Activated CD4-positive, alpha-beta T cell treated with anti-CD3 and anti-CD28 coated beads, Interleukin-2, amount 50 U/mL, for 48 hours (primary cell): ENCODE measurements at places on chromosomes 1 and 21.

GRCh38 chr1:2438038-2438437, 25.7 kb upstream of the PEX10 start:
- DNase-seq, result no peak

DNA sequence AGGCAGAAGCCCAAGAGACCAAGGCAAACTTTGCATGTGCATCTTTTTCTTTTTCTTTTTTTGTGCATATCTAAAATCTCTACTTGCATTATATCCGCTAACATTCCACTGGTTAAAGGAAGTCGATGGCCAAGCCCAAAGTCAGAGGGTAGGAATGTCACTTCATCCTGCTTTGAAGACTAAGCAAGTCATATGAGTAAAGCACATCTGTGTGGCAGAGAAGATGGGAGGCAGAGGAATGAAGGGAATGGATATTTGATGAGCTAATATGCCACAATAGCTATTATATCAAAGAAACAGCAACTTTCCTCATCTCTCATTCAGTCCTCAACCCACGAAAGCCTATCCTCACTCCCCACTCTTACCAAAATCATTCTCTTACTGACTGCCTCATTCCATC, 59.3 kb downstream of the RNF220 start:
- DNase-seq, result no peak

GRCh38 chr1:247131236-247131635, 27.1 kb upstream of the ZNF669 start:
- DNase-seq, result no peak

DNA sequence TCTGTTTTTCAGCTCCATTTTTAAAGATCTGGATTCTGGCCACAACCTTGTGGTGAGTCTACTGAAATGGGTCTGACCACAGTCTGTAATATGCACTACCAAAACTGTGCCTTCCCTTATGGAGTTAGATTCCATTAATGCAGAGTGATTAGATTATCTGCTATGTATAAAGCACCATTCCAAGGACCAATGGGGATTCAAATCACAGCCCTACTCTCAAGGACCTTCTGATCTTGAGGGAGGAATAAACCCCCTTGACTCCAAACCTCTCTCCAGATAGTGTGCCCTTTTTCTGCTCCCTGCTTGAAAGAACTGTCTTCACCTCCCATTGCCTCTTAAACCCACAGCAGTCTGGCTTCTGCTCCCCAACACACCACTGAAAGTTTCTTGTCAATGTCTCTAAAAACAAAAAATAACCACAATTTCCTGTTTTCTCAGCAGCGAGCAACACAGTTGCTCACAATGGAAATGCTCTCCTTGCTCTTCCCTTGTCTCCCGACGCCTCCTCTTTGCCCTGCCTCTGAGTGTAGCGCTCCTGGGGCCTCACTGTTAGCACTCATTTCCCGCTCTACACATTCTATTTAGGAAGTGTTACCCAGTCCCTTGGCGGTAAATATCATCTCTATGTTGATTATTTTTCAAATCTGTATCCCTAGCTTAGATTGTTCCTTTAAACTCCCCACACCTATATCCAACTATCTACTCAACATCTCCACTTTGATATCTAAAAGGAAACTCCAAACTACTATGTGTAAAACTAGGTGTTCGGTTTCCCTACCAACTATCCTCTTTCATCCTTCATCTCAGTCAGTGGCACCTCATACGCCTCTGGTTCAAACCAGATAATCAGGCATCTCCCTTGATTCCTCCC, 13.6 kb downstream of the PCNX2 start:
- peak; percentile 21 for DNase-seq

GRCh38 chr1:189899686-189900425, 577.8 kb downstream of the BRINP3 start:
- DNase-seq, result no peak

DNA sequence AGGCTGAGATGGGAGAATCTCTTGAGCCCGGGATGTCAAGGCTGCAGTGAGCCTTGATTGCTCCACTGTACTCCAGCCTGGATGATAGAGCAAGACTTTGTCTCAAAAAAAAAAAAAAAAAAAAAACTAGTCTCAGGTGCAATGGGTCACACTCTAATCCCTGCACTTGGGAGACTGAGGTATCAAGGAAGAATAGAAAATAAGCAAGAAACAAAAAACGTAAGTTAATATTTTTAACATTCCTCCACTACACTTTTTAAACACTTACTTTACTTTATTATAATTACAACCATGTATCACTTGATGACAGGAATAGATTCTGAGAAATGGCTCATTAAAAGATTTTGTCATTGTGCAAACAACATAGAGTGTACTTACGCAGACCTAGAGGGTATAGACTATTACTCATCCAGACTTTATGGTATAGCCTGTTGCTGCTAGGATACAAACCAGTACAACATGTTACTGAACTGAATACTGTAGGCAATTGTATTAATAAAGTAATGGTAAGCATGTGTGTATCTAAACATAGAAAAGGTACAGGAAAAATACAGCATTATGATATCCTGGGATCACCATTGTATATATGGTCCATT, 1244.1 kb upstream of the ADGRL4 start:
- DNase-seq, result no peak

DNA sequence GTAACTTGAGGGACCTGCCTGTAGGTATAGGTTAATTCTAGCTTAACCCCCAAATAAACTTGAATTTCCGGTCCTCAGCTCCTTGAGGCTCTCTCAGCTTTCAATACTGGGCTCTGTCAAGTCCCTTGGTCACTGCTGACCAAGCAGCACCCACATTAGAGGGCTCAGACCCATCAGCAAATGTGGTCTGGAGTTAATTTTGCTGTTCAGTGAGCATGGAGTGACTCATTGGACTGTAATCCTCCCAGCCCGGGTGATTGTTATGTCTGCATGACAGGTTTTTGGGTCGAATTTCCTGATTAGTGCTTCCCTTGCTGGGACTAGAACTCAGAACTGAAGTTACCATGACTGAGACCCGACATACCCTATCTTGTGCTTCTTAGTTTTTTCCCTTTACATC, 130.6 kb downstream of the URB2 start:
- DNase-seq, result no peak

GRCh38 chr1:173038875-173039554, 11.7 kb downstream of the TNFSF18 start:
- DNase-seq, result peak; percentile 6

DNA sequence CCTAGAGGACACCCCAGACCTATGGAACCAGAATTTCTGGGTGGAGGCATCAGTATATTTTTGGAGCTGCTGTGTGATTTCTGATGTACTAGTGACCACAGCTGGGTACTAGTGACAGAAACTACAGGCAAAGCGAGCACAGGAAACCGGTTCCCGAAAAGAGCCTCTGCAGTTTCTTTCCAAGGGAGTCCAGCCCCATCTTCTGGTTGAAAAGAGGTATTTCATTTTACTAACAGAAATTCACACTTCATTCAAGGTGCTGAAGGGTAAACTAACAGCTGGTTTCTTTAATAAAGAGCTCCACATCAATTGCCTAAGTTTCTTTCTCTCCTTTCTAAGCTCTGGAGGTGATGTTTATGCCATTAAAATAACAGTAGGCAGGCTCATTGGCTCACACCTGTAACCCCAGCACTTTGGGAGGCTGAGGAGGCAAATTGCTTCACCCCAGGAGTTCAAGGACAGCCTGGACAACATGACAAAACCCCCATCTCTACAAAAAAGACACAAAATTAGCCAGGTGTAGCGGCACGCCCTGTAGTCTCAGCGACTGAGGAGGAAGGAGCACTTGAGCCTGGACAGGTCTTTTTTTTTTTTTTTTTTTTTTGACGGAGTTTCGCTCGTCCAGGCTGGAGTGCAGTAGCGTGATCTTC, 22.0 kb downstream of the THAP3 start:
- no peak for DNase-seq

DNA sequence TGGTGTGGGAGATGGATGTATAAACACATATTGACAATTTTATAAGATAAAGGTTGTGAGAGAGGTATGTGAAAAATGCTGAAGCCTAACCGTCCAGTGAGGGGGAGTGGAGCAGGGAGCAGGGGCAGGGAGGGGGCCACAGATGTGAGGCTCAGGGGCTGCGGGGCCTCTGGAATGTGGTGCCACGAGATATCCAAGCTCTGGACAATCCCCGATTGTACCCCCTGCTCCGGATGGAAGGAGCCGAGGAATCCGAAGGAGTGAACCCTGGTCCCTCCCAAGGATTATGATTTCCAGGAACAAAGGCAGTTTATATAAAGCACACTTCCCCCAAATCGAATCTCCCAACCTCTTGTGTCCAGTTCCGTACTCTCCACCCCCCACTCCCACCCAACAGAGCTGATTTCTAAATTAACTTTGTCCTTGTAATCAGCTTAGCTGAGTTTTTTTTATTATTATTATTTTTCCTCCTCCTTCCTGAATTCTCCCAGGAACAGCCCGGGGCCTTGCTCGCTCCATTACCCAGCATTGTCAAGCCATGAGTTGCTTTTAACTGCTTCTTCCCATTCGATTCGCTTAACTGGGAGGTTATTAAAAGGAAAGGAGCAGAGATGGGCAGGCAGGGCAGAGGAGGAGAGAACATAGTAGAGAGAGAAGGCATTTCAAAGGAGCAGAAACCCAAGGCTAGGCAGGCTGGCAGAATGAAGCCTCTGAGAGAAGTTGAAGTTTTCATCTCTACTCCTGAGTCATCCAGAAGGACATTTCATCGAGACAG, 9.4 kb downstream of the KIRREL1 start:
- DNase-seq, result no peak
